Bladder microvascular endothelial cell (primary cell): ENCODE measurements at places on chromosomes 5 and 9. TPM values are rescaled to one million over a fixed set of nuclear protein-coding genes. Genes with fewer than 3 reads are reported as not detected.

The TCF7 gene
- total RNA-seq: 0.16 and 0.31 TPM in 2 replicates

The SPEF2 gene
- 0.63 and 0.81 TPM in 2 replicates for total RNA-seq

The UNC5A gene
- total RNA-seq: 0.97 and 3.3 TPM in 2 replicates

The IFNB1 gene
- not detected in 2 replicates for total RNA-seq

The ZFP62 gene
- total RNA-seq: 12.5 and 27.3 TPM in 2 replicates

The CCDC152 gene
- total RNA-seq: 0.06 and 0.16 TPM in 2 replicates

The FBP1 gene
- 0.49 and 0.57 TPM in 2 replicates for total RNA-seq

The EDIL3 gene
- 0.65 and 1.0 TPM in 2 replicates for total RNA-seq

The AFAP1L1 gene
- total RNA-seq: 137 and 216 TPM in 2 replicates

The CCDC183 gene
- 0.81 and 1.1 TPM in 2 replicates for total RNA-seq

The SAPCD2 gene
- 8.8 and 13.6 TPM in 2 replicates for total RNA-seq

The DMRT2 gene
- total RNA-seq: not detected in 2 replicates

The IL4 gene
- total RNA-seq: not detected in 2 replicates

The HAPLN1 gene
- total RNA-seq: under 0.01 TPM in 1 of 2 replicates, not detected in the other

The CDHR2 gene
- total RNA-seq: under 0.01 TPM in 1 of 2 replicates, not detected in the other

The ESM1 gene
- total RNA-seq: 286 and 379 TPM in 2 replicates

The ATOX1 gene
- 66.3 and 73.3 TPM in 2 replicates for total RNA-seq

The SPATA24 gene
- 7.3 and 9.8 TPM in 2 replicates for total RNA-seq

The CRAT gene
- total RNA-seq: 24.9 and 32.7 TPM in 2 replicates

The ADAMTS12 gene
- total RNA-seq: 0.65 and 1.3 TPM in 2 replicates

The LRRC8A gene
- 76.4 and 165 TPM in 2 replicates for total RNA-seq

The FRMPD1 gene
- total RNA-seq: not detected in 2 replicates

The FAM153A gene
- not detected in 2 replicates for total RNA-seq

The APBA1 gene
- total RNA-seq: 12.3 and 33.0 TPM in 2 replicates
